ENCODE measurements at places on chromosomes 5 and 9.

GRCh38 chr9:74760031-74760700 is 127.6 kb downstream of the TRPM6 start:
- DNase-seq, result no peak

DNA sequence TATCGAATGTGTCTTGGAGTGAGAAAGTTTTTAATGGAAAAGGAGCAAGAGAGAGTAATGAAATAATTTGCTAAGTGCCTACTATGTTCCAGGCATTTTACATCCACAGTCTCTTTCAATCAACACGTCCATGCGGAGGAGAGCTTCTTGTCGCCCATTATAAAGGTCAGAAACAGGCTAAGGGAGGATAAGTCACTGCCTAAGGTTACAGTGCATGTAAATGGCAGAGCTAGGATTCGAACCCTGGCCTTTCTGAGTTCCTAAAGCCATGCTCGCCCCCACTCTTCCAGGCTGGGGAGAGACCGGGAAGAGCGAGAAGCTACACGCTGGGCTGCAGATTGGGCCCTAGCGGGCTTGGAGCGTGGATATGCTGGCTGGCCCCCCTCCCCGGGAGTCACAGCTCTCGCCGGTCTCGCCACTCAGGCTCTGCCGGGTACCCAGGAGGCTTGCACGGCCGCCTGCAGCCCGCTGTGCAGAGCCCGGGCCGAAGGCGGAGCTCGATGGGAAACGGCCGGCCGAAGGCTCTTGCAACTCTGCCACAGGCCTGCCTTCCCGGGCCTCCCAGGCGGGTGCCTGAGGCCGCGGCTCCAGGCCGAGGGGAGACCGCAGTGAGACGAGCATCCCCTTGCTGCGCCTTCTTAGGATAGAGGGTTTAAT is 775 bp upstream of the LHX2 start:
- DNase-seq, result no peak

DNA sequence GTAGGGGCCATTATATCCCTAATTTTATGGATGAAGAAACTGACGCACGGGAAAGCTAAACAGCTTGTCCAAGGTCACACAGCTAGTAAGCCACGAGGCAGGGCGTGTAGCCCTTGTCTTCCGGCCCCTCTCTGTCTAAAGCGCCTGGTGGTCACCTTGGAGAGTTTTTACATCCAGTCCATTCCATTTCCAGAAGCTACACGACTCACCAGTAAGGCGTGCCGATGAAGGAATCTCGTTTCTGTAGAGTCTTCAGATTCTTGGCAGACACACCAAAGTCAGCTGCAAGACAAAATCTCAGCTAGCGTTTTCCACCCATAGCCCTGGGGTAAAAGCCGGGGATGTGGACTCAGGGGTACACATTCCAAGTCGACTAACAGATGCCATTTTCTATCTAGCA is 80.5 kb downstream of the STK10 start:
- no peak for DNase-seq

GRCh38 chr5:65969539-65970393 is 43.4 kb downstream of the ERBIN start:
- DNase-seq, result no peak

DNA sequence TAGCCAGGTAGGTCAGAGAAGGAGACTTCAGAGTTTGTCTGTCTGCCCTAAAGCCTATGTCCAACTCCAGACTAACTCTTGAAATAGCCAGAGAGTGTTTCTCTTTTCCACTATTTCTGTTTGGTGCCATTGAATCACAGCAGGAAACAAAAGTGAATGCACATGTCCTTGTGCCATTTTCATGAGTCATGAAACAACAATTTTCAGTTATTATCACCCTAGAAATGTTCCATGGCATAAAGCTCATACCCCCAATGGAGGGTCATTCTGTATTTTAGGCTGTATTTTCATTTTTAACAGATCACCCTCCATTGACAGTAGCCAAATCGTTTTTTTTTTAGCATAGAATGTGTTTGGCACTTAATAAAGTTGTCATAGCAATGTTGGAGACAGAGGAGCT is 124.7 kb downstream of the PAPPA start:
- DNase-seq, result no peak

- no peak for DNase-seq
Observed at GRCh38 chr5:9009931-9010651, 535.8 kb downstream of the SEMA5A start.

Measured in BE2C (cell line).